ENCODE measurements at places on chromosomes 12 and 14.

DNA sequence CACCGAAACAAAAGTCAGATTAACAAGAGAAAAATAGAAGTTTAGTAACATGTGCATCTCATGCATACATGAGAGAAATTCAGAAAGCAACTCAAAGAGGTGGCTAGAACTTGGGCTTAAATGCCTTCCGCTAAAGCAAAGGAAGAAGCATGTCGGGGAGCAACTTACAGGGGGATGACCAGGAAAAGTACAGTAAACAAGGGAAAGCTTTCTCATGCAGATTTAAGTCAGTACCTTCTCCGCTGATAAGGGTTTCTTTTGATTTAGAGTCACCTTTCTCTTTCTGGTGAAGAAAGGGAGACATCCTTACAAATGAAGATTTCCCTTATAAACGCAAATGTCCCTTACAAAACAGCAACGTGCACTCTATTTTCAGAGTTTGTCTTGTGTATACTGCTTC, 6.0 kb upstream of the RNASE6 start:
- no peak for DNase-seq

- no peak for DNase-seq
Observed at GRCh38 chr12:9449181-9449580, 158.5 kb downstream of the KLRB1 start.

DNA sequence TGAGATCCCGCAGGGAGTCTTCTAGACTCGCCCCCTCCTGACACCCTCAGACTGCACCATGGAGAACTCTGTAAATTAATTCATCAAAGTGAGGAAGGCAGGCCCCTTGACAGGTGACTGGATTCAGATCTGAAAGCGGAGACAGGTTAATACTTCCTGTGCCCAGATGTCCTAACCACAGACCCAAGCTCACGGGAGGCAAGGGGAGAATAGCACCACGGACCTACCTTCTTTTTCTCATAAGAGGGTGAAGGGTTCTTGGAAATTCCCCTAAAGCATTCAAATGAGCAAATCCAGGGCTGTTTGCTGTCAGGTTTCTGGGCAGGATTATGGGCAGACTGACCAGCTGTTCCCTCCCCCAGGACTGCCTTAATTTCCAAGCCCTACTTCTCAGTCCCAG, 170.0 kb downstream of the ZFP36L1 start:
- no peak for DNase-seq

- no peak for DNase-seq
Observed at GRCh38 chr14:63203618-63204406, 431 bp upstream of the RHOJ start.

Data from GM12864 (cell line).